Naive thymus-derived CD4-positive, alpha-beta T cell (primary cell): ENCODE measurements at places on chromosomes 16 and 17. TPM values are rescaled to one million over a fixed set of nuclear protein-coding genes. Genes with fewer than 3 reads are reported as not detected.
A peak's percentile ranks its signal among the peaks of the same experiment; 100 is the strongest.

DNA sequence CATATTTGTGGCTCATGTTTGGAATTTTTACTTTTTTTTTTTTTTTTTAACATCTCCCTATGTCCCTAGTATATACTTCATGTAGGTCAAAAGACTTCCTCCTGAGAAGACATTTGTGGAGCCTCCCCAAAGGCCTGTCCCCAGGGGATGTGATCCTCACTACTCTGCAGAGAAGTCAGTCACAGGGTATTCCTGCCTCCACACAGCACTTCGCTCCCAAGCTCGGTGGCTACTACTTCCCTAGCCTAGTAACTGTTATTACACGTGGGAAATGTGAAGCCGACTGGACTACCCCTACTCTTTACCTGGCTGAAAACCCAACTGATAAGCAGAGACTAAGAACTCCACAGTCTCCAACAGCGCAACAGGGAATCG, 116.8 kb downstream of the HIC1 start:
- no peaks in the 10 kb centered on the region for H3K27me3 ChIP-seq
- H3K27ac ChIP-seq: no peak overlapping the region
- H3K4me3 ChIP-seq: no peak overlapping the region
- H3K36me3 ChIP-seq: peaks cover 2% of the 10 kb centered on the region

- no peak overlapping the region for H3K27ac ChIP-seq
- H3K4me3 ChIP-seq: no peak overlapping the region
- no peaks in the 10 kb centered on the region for H3K36me3 ChIP-seq
- no peaks in the 10 kb centered on the region for H3K27me3 ChIP-seq
- no peak for DNase-seq
Measured at GRCh38 chr16:79685871-79686270, 85.3 kb upstream of the MAF start.

DNA sequence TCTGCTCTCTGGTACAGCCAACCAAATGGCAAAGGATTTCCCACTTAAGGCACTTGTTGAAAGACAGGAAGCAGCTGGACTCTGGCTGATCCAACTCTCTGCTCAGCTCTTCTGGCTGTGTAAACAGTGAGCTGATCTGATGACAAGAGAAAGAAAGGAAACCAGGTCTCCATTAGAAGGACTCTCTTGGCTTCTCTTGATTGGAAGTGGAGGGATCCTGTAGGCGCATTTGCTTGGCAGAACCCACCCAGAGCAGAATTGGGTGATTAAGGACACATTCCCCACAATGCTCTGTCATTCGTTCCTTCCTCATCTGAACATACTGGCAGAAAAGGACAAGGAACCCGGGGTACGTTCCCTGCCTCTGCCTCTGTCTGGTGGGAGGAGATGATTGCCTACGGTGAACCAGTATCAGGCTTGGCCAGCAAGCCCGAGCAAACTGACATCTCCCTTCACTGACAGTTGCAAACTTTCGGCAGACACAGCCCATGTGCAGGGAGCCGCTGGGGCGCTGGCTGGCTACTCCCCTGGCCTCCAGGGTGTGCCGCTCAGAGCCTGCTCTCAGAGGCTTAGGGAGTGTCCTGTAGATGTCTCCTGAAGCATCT, 29.1 kb downstream of the LDHD start:
- no peaks in the 10 kb centered on the region for H3K4me1 ChIP-seq
- DNase-seq: no peak
- H3K4me3 ChIP-seq: no peak overlapping the region
- H3K27me3 ChIP-seq: no peaks in the 10 kb centered on the region

DNA sequence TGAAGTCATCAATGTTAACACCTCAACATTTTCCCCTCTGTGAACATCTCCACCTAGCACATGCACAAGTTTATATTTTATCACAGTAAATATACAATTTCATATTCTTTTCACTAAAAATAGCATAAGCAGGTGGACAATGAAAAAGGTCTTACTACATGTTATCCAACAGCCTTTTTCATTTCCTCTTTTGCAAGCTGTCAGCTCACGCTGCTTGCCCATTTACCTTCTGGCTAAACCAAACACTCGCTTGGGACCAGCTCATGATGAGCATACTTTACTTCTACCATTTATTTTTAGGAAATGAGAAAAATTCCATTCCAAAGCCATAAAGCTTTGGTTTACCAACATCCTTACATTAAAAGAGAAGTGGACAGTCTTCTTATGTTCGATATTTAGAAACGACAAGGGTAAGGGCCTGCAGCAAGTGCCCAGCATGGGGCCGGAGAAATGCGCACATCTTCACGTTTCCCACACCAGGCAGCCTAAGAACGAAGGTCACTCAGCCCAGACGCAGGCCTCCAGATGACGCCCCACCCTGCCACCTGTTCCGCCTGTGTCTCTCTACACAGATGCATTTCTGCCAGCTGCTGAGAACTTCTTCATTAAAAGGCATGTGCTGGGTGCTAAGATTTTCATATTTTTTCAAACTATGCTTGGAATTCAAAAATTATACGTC, 13.9 kb downstream of the SNN start:
- H3K4me1 ChIP-seq: peaks cover 26% of the 10 kb centered on the region
- H3K27me3 ChIP-seq: no peaks in the 10 kb centered on the region
- no peak overlapping the region for H3K4me3 ChIP-seq
- peak overlapping the region; percentile 45 for H3K27ac ChIP-seq

- no peak for DNase-seq
- H3K27ac ChIP-seq: no peak overlapping the region
- H3K4me3 ChIP-seq: no peak overlapping the region
- H3K27me3 ChIP-seq: no peaks in the 10 kb centered on the region
- no peaks in the 10 kb centered on the region for H3K4me1 ChIP-seq
Measured at GRCh38 chr17:32298721-32299579, 33.3 kb downstream of the RHBDL3 start.

DNA sequence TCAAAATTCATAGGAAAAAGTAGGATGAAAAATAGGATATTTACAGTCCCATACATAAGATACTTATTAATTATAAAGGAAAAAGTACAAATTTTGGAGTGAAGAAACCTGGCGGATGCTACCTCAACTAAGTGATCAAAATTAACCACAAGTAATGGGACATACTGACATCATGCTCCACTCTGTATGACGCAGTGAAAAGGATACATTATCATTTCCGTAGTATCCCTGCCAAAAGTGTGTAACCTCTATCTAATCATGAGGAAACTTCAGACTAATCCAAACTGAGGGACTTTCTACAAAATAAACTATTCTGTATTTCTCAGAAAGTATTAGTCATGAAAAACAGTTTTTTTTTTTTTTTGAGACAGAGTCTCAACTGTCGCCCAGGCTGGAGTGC, 60.5 kb downstream of the TRIM37 start:
- H3K27me3 ChIP-seq: no peaks in the 10 kb centered on the region
- H3K4me3 ChIP-seq: no peak overlapping the region

- no peaks in the 10 kb centered on the region for H3K27me3 ChIP-seq
- H3K4me3 ChIP-seq: no peak overlapping the region
- H3K27ac ChIP-seq: no peak overlapping the region
- H3K4me1 ChIP-seq: no peaks in the 10 kb centered on the region
Measured at GRCh38 chr17:12316021-12316420, 295.3 kb downstream of the MAP2K4 start.

DNA sequence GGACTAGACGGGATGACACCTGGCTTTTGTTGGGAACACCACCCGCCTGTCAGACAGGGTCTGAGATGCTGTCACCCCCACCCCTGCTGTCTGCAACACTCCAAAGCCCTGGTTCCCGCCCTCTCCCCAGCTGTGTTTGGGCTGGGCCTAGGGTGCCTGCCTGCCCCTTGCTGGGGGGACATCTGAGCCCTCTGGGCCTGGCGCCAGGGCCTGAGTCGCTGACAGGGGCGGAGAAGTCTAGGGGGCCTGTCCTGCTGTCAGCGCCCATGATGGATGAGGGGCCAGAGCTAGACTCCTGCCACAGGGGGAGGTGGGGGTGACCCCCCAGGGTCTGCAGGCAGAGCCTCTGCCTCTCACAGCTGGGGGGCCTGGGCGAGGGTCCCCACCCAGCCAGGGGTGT, 7.6 kb upstream of the PKMYT1 start:
- no peak overlapping the region for H3K27ac ChIP-seq
- no peaks in the 10 kb centered on the region for H3K36me3 ChIP-seq
- no peaks in the 10 kb centered on the region for H3K27me3 ChIP-seq
- H3K4me1 ChIP-seq: no peaks in the 10 kb centered on the region
- DNase-seq: no peak

- no peak overlapping the region for H3K27ac ChIP-seq
- no peaks in the 10 kb centered on the region for H3K4me1 ChIP-seq
- no peak overlapping the region for H3K4me3 ChIP-seq
- DNase-seq: no peak
Measured at GRCh38 chr16:35185366-35186044, 1726.1 kb downstream of the TP53TG3F start.

GRCh38 chr16:19132898-19133297, 19.1 kb downstream of the ITPRIPL2 start:
- no peaks in the 10 kb centered on the region for H3K27me3 ChIP-seq
- no peak for DNase-seq
- no peaks in the 10 kb centered on the region for H3K36me3 ChIP-seq
- no peak overlapping the region for H3K4me3 ChIP-seq

- DNase-seq: no peak
- H3K36me3 ChIP-seq: no peaks in the 10 kb centered on the region
- no peak overlapping the region for H3K4me3 ChIP-seq
- H3K27me3 ChIP-seq: no peaks in the 10 kb centered on the region
Measured at GRCh38 chr17:71229070-71229469, 891.8 kb upstream of the SOX9 start.

- H3K27ac ChIP-seq: peak overlapping the region; percentile 97
- no peaks in the 10 kb centered on the region for H3K27me3 ChIP-seq
- H3K4me3 ChIP-seq: peak overlapping the region; percentile 64
Measured at GRCh38 chr17:43171586-43172487, 823 bp downstream of the NBR1 start.

DNA sequence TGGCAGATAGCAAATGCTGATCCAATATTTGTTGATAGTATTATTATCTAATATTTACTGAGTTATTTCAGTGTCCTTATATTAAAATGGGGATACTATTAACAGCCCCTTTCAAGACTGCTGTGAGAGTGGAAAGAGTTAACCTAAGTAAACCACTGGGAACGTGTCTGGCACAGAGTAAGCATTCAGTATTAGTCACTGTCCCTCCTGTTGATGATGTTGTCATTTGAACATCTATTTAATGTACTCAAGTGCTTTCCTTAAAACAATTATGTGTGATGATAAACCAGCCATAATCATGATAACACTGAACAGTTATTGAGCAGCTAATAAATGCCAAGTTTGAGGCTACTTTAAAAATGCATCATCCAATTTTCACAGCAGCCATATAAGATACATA, 135.7 kb upstream of the XYLT1 start:
- no peaks in the 10 kb centered on the region for H3K27me3 ChIP-seq
- no peak overlapping the region for H3K27ac ChIP-seq
- DNase-seq: no peak
- H3K36me3 ChIP-seq: no peaks in the 10 kb centered on the region
- peaks cover 7% of the 10 kb centered on the region for H3K4me1 ChIP-seq
- H3K4me3 ChIP-seq: no peak overlapping the region

DNA sequence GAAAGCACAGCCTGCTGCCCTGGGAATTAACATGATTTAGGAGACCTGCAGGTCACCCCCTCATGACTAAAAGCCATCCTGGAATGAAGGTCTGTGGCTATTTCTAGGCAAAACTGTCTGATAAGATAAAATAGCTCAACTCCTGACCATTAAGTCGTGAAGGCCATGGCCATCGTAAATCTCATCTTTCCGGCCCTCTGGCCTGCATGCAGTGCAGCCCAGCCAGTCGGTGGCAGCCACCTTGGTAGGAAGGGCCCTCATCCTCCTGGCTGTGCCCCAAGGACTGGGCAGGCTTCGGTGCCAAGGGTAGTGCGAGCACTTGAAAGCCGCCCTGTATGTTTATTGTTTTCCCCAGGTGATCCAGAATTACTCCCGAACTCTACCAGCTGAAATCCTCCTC, 18.2 kb upstream of the MEOX1 start:
- no peaks in the 10 kb centered on the region for H3K4me1 ChIP-seq
- no peaks in the 10 kb centered on the region for H3K36me3 ChIP-seq
- H3K27me3 ChIP-seq: no peaks in the 10 kb centered on the region
- DNase-seq: no peak
- H3K27ac ChIP-seq: no peak overlapping the region

DNA sequence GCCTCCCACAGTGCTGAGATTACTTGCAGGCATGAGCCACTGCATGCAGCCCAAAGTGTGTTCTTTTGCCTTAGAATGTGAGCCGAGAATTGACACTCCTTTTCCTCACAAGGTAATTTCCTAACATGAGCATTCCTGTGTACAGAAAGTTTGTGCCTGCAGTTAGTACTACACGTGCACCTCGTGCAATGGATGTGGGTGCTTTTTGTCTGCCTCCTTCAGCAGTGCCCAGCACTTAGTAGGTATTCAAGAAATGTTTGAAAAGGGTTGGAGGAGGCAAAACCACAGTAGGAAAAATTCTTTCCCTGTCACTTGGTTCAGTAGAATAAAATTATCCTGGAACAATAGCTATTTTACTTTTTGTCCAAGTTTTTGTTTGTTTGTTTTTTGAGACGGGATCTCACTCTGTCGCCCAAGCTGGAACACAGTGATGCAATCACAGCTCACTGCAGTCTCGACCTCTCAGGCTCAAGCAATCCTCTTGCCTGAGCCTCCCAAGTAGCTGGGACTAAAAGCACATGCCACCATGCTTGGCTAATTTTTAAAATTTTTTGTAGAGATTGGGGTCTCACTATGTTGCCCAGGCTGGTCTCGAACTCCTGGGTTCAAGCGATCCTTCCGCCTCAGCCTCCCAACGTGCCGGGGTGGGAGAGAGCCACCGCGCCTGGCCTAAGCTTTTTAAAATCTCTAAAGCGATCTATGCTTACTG, 2.4 kb downstream of the NDE1 start:
- no peak for DNase-seq
- H3K27me3 ChIP-seq: no peaks in the 10 kb centered on the region
- H3K27ac ChIP-seq: peak overlapping the region; percentile 29
- H3K36me3 ChIP-seq: no peaks in the 10 kb centered on the region

Gene CFAP97D1
- total RNA-seq: not detected

Gene MRPL27
- 29.5 TPM for total RNA-seq

Gene ARRB2
- total RNA-seq: 327 and 343 TPM in 2 replicates

Gene ENO3
- 31.8 TPM for total RNA-seq

Gene TBX2
- total RNA-seq: not detected

Gene CLEC3A
- total RNA-seq: not detected

Gene CHST4
- not detected for total RNA-seq
